ENCODE measurements at places on chromosomes 16 and 17. TPM values are rescaled to one million over a fixed set of nuclear protein-coding genes. Genes with fewer than 3 reads are reported as not detected.

GCGR gene
- total RNA-seq, result not detected

EEF2KMT gene
- 20.1 TPM for total RNA-seq

MT3 gene
- total RNA-seq, result not detected

CACNA1G gene
- total RNA-seq, result under 0.01 TPM

NDRG4 gene
- total RNA-seq, result 7.3 TPM

TMEM238L gene
- not detected for total RNA-seq

SHISA6 gene
- under 0.01 TPM for total RNA-seq

COX6A2 gene
- total RNA-seq, result not detected

SCN4A gene
- under 0.01 TPM for total RNA-seq

SULT1A2 gene
- total RNA-seq, result 0.56 TPM

PLCG2 gene
- 0.19 TPM for total RNA-seq

TBC1D3D gene
- total RNA-seq, result not detected

SAMD14 gene
- 1.5 TPM for total RNA-seq

TOB1 gene
- 6.5 TPM for total RNA-seq

TEX14 gene
- total RNA-seq, result under 0.01 TPM

ASIC2 gene
- not detected for total RNA-seq

RGS9 gene
- total RNA-seq, result 0.56 TPM

HOXB5 gene
- total RNA-seq, result not detected

ERCC4 gene
- 7.6 TPM for total RNA-seq

FNDC8 gene
- total RNA-seq, result not detected

MSLN gene
- under 0.01 TPM for total RNA-seq

SULT1A3 gene
- total RNA-seq, result 1.9 TPM

HOXB9 gene
- total RNA-seq, result 0.19 TPM

C17orf78 gene
- not detected for total RNA-seq

ABCC12 gene
- total RNA-seq, result 0.19 TPM

EFNB3 gene
- total RNA-seq, result under 0.01 TPM

ABCC6 gene
- 0.19 TPM for total RNA-seq

CES5A gene
- total RNA-seq, result not detected

KRT40 gene
- total RNA-seq, result not detected

EMP2 gene
- 10.7 TPM for total RNA-seq

CIBAR2 gene
- not detected for total RNA-seq

ANKS4B gene
- not detected for total RNA-seq

CDRT15L2 gene
- not detected for total RNA-seq

NOXO1 gene
- total RNA-seq, result not detected

AANAT gene
- total RNA-seq, result not detected

CASKIN2 gene
- 3.5 TPM for total RNA-seq
